ENCODE measurements at places on chromosomes 16 and 17. TPM values are rescaled to one million over a fixed set of nuclear protein-coding genes. Genes with fewer than 3 reads are reported as not detected.

GRCh38 chr17:22703786-22704441 lies 1011.6 kb downstream of the KCNJ18 start:
- no peaks in the 10 kb centered on the region for H3K27me3 ChIP-seq
- no peak overlapping the region for H3K27ac ChIP-seq
- no peaks in the 10 kb centered on the region for H3K4me1 ChIP-seq

GRCh38 chr17:67902511-67903231 lies 77.4 kb downstream of the BPTF start:
- no peak for DNase-seq
- H3K27ac ChIP-seq, result no peak overlapping the region
- H3K36me3 ChIP-seq, result peaks cover 10% of the 10 kb centered on the region
- no peaks in the 10 kb centered on the region for H3K4me1 ChIP-seq

DNA sequence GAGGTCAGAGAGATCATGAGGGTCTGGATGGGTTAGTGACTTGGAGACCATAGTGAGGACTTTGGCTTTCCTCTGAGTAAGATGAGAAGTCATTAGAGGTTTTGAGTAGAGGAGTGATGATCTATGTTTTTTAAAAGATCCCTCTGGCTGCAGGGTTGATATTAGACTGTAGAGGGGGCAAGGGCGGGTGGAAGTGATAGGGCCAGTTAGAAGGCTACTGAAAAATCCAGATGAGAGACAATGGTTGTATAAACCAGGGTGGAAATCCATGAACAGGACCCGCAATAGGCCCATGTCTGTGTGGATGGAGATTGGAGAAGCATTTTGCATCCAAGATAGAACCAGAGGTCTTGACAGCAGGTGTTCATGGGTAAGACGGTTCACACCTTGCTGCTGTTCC lies 9.8 kb downstream of the ITGAL start:
- no peaks in the 10 kb centered on the region for H3K36me3 ChIP-seq
- H3K27me3 ChIP-seq, result no peaks in the 10 kb centered on the region
- no peak for DNase-seq
- H3K27ac ChIP-seq, result no peak overlapping the region
- no peak overlapping the region for H3K4me3 ChIP-seq

DNA sequence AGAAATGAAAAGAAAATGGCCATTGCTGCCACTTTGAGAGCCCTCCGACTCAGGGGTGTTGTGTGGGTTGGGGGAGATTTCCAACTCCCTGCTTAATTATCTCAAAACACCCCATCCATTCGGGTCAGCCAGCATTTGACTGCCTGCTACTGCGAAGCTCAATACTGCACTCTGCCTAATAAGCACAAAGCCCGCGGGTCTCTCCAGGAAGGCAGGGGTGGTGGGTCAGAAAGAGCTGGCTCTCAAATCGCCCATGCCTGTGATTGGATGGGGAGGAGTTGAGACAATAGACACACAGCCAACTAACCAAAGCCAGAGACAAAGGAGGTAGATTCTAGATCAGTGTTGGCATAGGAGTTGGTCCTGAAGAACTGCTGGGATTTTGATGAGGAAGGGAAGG lies 2.3 kb upstream of the XAF1 start:
- H3K36me3 ChIP-seq, result no peaks in the 10 kb centered on the region
- H3K4me1 ChIP-seq, result peaks cover 24% of the 10 kb centered on the region
- no peaks in the 10 kb centered on the region for H3K27me3 ChIP-seq
- DNase-seq, result no peak
- H3K4me3 ChIP-seq, result no peak overlapping the region
- H3K27ac ChIP-seq, result no peak overlapping the region

DNA sequence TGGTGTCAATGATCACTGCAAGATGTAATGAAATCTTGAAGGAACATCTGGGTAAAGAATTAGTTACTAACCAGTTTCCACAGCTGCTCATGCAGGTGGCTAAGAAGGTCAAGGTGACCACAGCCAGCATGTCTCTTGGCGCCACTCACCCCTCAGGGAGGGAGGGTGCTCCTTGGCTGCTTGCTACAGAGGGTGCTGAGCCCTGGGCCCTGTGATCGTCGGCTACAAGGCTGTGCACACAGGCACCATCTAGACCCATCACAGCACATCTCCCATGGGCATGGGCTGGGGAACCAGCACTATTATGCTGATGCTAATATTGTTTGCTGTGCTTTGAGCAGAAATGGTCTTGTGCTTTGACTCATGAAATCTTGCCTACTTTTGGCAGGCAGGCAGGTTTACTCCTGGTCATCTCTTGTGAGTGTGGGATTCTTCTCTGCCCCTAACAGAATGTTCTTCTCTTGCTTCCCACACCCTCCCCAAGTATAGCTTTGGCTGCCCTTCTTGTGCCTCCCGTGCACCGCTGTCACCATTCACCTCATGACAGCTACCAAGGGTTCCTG lies 36.4 kb downstream of the TXNDC11 start:
- no peak for DNase-seq
- H3K36me3 ChIP-seq, result peaks cover 22% of the 10 kb centered on the region
- no peaks in the 10 kb centered on the region for H3K27me3 ChIP-seq
- H3K4me1 ChIP-seq, result no peaks in the 10 kb centered on the region
- H3K4me3 ChIP-seq, result no peak overlapping the region

DNA sequence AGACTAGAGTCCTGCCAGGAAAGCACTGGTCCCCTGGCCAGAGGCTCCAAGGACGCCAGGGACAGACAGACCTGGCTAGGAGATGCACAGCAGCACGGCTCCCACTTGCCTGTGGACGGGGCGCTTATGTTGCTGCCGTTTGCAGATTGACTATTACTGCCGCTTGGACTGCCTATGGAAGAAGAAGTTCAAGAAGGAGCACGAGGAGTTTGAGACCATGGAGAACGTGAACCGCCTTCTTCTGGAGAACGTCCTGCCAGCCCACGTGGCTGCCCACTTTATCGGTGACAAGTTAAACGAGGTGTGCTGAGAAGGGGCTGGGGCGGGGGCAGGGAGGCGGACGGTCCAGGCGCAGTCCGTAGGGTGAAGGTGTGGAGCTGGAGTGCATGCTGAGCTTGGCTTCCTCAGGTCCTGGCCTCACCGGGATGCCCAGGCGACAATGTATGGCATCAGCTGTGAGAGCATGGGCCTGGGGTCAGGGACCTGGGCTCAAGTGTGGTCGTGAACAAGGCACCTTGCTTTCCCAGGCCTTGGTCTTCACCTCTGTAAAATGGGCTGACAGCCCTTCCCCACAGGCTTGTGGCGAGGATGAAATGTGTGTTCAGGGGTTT lies 45.6 kb downstream of the ADCY7 start:
- no peak overlapping the region for H3K4me3 ChIP-seq
- H3K27ac ChIP-seq, result no peak overlapping the region
- DNase-seq, result no peak
- H3K4me1 ChIP-seq, result peaks cover 6% of the 10 kb centered on the region
- H3K27me3 ChIP-seq, result no peaks in the 10 kb centered on the region
- H3K36me3 ChIP-seq, result peaks cover 24% of the 10 kb centered on the region

DNA sequence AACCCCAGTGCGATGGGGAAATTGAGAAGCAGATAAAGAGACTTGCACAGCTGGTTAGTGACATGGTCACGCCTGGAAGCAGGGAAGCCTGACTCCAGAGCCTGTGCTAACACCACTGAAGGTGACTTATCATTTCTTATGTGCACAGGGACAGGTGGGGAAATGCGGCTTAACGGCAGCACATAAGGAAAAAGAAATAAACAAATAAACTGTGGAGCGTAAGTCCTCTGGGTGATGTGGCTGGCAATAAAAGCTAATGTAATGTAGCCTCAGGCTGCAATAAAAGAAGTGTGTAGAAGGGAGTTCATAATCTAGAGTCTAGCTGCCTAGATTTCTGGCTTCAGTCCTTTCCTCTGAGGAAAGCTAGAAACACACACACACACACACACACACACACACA lies 10.6 kb downstream of the CDH11 start:
- no peak for DNase-seq
- no peaks in the 10 kb centered on the region for H3K27me3 ChIP-seq
- no peak overlapping the region for H3K27ac ChIP-seq
- no peak overlapping the region for H3K4me3 ChIP-seq

GRCh38 chr16:47787696-47788095 lies 326.6 kb downstream of the PHKB start:
- H3K4me1 ChIP-seq, result no peaks in the 10 kb centered on the region
- no peak for DNase-seq
- no peak overlapping the region for H3K27ac ChIP-seq
- no peak overlapping the region for H3K4me3 ChIP-seq
- no peaks in the 10 kb centered on the region for H3K36me3 ChIP-seq

DNA sequence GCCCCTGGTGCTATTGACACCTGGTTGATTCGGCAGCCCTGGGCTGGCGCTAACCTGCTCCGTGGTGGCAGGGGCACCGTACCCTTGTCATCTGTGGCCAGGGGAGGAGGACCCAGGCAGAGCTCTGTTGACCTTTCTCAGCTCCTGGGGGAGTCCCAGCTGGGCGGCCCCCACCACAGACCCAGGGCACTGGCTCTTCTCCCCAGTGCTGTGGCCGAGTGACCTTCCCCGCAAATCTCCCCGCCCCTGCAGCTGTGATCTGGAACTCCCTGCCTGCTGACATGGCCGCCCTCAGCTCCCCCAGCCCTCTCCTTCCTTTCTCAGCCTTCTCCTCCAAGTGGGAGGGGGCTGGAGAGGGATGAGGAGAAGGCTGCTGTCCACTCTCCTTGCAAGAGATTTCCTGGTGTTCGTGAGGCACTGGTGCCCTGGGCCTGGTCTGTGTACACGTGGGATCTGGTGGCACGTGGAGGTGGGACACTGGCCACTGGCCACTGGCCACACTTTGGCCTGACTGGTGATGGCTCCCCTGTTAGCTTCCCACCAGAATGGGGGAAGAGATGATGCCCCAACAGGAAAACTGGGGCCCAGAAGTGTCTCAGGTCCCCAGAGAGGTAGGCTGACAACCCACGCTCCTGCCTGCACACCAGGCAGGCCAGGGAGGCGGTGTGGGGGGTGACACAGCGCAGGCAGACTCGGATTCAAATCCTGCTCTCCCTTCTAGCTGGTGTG lies 8.2 kb downstream of the FMNL1 start:
- peaks cover 9% of the 10 kb centered on the region for H3K27me3 ChIP-seq
- H3K27ac ChIP-seq, result peak overlapping the region; percentile 57
- no peak overlapping the region for H3K4me3 ChIP-seq
- H3K36me3 ChIP-seq, result no peaks in the 10 kb centered on the region
- peaks cover 35% of the 10 kb centered on the region for H3K4me1 ChIP-seq
- DNase-seq, result no peak

DNA sequence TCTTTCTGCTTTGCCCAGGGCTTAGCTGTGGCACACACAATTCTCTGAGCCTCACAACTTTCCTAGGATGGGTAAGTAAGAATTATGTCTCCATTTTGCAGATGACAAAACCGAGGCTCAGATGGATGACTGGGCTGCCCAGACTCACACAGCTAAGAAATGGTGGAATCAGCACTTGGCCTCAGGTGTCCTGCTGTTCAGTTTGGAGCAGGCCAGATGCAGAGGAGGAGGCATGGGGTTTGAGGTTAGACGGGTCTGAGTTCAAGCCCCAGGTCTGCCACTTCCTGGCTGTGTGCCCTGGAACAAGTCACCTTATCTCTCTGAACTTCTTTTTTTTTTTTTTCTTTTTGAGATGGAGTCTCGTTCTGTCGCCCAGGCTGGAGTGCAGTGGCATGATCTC lies 1.7 kb upstream of the MEOX1 start:
- H3K27me3 ChIP-seq, result no peaks in the 10 kb centered on the region
- H3K36me3 ChIP-seq, result no peaks in the 10 kb centered on the region
- no peak for DNase-seq
- H3K27ac ChIP-seq, result no peak overlapping the region
- H3K4me1 ChIP-seq, result peaks cover 24% of the 10 kb centered on the region

GRCh38 chr16:31196324-31197088 lies 6.1 kb downstream of the PYCARD start:
- peaks cover 15% of the 10 kb centered on the region for H3K4me1 ChIP-seq
- peaks cover 46% of the 10 kb centered on the region for H3K36me3 ChIP-seq
- H3K27me3 ChIP-seq, result no peaks in the 10 kb centered on the region
- H3K27ac ChIP-seq, result no peak overlapping the region

GRCh38 chr17:19978209-19978802 lies 678 bp upstream of the AKAP10 start:
- H3K4me3 ChIP-seq, result peak overlapping the region; percentile 87
- no peak for DNase-seq
- peaks cover 7% of the 10 kb centered on the region for H3K36me3 ChIP-seq
- H3K27ac ChIP-seq, result peak overlapping the region; percentile 78
- H3K4me1 ChIP-seq, result peaks cover 8% of the 10 kb centered on the region

- no peaks in the 10 kb centered on the region for H3K4me1 ChIP-seq
- H3K4me3 ChIP-seq, result no peak overlapping the region
Observed at GRCh38 chr17:58112970-58113631, 29.9 kb downstream of the DYNLL2 start.

STH gene
- not detected for polyA plus RNA-seq

TEX14 gene
- 0.16 TPM for polyA plus RNA-seq

PTX4 gene
- polyA plus RNA-seq, result not detected

KRT9 gene
- polyA plus RNA-seq, result 1.5 TPM

KRTAP4-9 gene
- not detected for polyA plus RNA-seq

CASKIN2 gene
- polyA plus RNA-seq, result 3.7 TPM

AXIN2 gene
- 0.19 TPM for polyA plus RNA-seq

ZNF469 gene
- polyA plus RNA-seq, result not detected

SRCIN1 gene
- polyA plus RNA-seq, result 0.41 TPM

EFCAB13 gene
- 0.63 TPM for polyA plus RNA-seq

TEX19 gene
- polyA plus RNA-seq, result not detected
